NCI-H345 (cell line): ENCODE measurements at places on chromosomes 1 and 21.

- no peak for DNase-seq
Observed at GRCh38 chr1:173867141-173867752, 542 bp downstream of the GAS5 start.

DNA sequence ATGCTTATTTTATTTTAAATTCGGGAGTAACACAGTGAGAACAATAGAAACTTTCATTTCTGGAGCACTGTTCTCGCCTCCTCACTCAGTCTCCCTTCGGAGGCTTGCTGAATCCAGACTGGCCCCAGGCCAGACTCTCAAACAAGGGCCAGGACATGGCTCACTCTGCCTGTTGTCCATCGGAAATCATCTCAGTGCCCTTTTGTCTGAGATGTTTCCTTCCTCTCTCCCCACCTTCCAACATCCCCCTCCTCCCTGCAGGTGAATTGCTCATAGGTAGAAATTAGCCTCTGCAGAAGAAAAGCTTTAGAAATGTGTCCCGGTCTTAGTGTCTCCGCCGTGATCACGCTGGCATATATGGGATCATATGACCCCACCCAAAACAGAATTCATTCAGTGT lies 55.2 kb downstream of the ERG start:
- DNase-seq, result no peak

- DNase-seq, result no peak
Observed at GRCh38 chr1:117106478-117106877, 15.1 kb downstream of the TRIM45 start.

DNA sequence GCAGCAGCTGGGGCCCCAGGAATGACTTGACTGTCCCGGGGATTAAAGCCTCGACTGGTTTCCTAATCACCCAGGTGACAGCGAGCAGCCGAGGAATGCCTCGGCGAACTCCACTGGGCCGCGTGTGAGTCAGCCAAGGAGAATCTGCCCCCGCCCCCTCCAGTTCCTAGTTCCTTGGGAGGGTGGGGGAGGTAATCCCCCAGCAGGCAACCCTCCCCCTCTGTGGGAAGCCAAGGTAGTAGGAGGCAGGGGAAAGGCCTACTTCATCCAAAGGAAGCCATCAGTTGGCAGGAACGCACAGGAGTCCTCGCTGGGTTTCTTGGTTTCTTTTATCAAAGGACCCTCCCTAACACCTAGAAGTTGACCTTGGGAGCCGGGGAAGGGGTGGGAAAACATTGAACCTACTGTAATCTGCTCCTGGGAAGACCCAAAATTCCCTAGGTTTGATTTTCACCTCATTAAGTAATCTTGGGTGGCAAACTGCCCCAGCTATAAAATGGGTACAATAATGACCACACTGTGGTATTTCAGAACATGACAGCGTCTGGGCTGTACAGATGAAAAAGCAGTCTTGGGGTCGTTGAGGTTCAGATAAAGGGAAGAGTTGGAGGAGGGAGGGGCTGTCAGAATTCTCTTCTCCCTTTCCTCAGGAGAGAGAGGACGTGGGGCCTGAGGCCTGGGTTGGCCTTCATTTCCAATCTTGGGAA lies 1.4 kb downstream of the TENT5B start:
- no peak for DNase-seq
